AG09319 (cell line): ENCODE measurements at places on chromosomes 12 and 14.
A peak's percentile ranks its signal among the peaks of the same experiment; 100 is the strongest.

DNA sequence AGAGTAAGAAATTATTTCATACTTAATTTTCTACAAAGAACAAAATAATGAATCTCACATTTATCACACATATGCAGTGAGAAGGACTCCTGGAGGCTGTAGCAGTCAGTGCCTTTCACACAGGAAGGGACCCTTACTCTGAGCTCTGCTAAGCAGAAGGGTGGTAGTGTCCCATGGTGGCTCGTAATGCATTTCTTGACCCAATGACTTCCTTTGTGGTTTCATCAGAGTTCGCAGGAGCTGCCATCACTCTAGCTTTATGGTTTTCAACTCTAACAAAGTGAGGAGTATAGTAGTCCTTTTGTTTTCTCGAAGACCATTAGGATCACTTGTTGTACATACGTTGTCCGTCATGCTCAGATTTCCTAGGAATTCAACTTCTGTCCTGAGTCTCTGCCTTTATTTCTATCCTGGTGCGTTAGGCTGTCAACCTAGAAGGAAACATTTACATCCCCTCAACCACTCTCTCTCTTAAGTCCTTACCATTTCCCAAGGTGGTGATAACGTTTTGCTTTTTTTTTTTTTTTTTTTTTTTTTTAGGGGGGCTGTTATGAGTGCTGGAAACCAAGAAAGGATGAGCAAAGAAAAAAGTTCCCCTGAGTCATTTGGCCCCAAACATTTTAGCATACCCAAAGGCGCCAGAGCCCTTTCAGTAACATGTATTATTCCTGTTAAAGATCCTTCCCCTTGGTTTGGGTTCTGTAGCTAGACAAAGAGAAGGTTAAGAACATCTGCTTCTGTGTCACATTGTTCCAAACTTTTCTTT, 37.2 kb downstream of the GABARAPL1 start:
- DNase-seq, result no peak

GRCh38 chr12:96266238-96266637, 72.1 kb downstream of the ELK3 start:
- no peak for DNase-seq

GRCh38 chr14:22588526-22589095, 413 bp downstream of the DAD1 start:
- no peak for DNase-seq

- DNase-seq, result no peak
Observed at GRCh38 chr14:104156142-104156541, 17.8 kb downstream of the KIF26A start.

DNA sequence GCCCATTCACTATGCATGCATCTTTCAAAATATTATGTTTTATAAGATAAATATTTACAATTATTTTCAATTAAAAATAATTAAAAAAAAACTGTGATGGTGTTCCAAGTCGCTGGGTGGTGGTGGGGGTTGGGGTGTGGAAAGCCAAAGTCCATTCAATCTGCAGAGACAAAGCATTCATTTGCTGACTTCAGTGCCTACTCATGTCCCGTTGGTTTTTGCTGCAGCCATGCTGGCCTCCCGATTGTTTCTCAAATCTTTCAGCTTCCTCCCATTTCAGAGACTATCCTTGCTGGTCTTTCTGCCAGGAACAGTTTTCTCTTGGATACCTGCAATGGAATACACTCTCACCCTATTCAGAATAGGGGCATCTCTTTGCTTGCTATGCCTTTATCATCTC, 331.5 kb upstream of the NOVA1 start:
- DNase-seq, result no peak

DNA sequence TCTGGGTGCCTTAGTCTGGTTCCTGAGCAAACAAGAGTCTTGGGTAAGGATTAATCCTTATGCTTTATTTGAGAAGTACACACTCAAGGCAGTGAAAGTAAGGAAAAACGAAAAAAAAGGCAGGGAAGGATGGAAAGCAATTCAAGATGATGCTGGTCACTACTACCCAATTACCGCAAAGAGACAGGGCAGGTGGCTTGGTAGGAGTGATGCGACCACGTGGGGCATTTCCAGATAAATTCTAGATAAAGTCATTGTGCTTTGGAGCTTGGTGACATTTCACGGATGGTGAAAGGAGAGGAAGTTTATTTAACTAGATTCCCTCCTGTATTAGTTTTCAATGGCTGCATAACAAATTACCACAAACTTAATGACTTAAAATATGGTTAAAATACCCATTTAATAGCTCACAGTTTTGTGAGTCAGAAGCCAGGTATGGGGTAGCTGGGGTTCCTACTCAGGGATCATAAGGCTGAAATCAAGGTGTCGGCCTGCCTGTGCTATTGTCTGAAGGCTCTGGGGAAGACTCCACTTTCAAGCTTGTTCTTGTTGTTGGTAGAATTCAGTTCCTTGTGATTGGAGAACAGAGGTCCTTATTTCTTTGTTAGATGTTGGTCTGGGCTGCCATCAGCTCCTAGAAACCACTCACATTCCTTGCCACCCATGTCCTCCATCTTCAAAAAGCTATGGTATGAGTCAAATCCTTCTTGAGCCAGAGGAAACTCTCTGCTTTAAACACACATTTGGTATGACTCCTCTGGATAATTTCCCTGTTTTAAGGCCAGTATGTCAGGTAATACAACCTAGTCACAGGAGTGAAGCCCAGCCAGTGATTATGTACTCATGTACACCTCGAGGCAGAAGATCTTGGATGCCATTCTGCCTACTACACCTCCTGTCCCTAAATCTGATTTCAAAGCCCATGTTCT, 5.6 kb upstream of the HMGA2 start:
- no peak for DNase-seq

- no peak for DNase-seq
Observed at GRCh38 chr12:67759829-67760228, 111.3 kb downstream of the DYRK2 start.

- DNase-seq, result no peak
Observed at GRCh38 chr12:3308063-3308462, 182.9 kb upstream of the PRMT8 start.

DNA sequence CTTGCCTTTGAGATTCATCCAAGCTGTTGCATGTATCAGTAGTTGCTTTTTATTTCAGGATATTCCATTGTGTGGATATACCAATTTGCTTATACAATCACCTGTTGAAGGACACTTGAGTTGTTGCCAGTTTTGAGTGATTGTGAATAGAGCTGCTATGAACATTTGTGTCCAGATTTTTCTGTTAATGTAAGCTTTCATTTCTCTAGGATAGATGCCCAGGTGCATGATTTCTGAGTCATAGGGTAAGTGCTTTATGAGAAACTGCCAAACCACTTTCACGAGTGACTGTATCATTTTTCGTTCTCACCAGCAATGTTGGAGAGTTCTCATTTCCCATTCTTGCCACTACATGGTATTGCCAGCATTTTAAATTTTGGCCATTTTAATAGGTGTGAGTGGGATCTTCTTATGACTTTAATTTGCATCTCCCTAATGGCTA, 434.6 kb upstream of the RGS6 start:
- no peak for DNase-seq

DNA sequence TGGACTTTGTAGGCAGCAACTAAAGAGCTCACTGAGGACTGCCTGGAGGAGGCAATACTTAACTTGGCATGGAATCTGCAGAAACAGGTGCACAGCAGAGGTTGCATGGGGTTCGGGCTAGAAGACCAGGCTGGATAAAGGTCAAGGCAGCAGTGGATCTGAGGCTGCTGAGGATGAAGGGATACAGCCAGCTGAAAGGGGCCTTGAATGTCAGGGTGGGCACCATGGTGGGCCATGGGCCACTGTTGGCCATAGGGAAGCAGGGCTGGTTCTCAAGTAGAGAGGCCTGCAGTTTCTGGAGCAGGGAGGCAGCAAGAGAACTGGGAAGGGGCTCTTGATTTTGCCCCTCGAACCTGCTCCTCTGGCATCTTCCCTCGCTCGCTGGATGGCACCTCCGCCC, 55.5 kb downstream of the C14orf132 start:
- DNase-seq, result no peak

DNA sequence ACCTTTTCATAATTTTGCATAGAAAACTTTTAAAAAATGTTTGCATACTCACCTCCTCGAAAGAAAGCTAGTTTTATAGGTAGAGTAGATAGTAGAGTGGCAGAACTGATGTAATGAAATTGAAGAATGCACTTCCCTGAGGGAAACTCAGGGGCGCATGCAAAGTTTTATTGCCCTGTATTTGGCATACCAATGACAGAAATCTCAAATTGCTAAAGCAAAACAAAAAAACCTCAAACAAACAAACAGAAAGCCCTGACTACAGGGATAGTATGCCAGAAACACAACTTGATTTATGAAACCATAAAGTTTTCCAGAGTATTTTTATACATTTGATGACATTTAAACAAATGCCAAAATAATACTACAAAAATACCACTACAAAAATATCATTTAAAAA, 1.8 kb downstream of the RASSF9 start:
- no peak for DNase-seq

DNA sequence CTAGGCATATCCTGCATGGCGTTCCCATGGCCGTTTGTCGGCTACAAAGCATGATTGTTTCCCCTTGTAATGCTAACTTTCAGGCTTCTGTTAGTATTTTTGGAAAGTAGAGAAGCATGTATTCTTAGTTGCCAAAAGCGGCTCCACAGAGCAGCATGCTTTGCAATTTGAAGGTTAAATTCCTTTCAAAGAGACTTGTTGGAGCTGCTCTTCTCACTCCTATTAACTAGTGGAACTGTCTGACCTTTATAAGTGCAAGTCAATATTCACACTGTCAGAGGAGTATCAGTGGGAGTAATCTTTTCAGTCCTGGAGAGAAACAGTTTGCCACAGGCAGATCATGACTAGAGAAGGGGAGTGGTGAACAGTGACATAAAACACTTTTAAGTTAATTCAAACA, 656.1 kb upstream of the NOVA1 start:
- DNase-seq, result no peak

GRCh38 chr12:68097386-68097785, 62.2 kb downstream of the IFNG start:
- DNase-seq, result no peak

GRCh38 chr14:55851961-55852360, 266.2 kb upstream of the PELI2 start:
- DNase-seq, result no peak

DNA sequence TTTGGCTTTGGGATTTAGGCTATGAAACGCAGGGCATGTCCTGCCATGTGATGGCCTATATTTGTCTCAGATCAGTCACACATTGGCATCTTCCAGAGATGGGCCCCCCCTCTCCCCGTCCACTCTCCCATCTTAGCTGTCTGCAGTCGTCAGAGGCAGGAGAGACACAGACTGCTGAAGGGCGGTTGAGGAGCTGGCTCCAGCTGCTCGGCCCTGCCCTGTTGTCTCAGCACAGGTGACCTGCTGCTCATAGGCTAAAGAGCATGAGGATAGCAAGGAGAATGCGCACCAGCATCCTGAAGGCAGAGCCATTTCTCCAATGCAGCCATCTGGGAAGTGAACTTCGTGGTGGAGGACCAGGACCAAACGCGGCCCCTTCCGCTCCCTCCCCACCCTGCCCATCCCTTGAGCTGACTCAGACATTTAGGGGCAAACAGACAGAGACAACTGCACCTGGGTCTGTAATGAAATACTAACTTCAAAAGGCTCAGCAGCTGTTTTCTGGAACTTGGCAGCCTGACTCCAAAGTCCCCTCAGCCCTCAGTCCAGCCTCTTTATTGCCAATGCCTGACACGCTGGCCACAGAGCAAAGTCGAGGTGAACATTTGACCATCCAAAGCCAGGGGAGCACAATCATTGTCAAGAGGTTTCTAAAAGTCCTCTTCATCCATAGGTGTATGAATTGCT, 22.3 kb downstream of the FZD10 start:
- DNase-seq, result no peak

DNA sequence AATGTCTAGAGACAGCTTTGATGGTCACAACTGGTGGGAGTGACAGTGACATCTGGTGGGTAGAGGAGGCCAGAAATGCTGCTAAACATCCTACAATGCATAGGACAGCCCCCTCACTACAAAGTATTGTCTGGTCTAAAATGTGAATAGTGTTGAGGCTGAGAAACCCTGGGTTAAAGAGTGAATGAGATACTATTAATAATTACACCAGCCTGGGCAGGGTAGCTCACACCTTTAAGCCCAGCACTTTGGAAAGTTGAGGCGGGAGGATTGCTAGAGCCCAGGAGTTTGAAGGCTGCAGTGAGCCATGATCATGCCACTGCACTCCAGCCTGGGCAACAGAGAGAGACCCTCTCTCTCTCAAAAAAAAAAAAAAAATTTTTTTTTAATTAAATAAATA, 11.1 kb downstream of the SVOP start:
- DNase-seq, result no peak

GRCh38 chr12:59005193-59005955, 85.1 kb upstream of the LRIG3 start:
- peak; percentile 72 for DNase-seq

- no peak for DNase-seq
Observed at GRCh38 chr14:21092273-21093011, 6.0 kb downstream of the ZNF219 start.

DNA sequence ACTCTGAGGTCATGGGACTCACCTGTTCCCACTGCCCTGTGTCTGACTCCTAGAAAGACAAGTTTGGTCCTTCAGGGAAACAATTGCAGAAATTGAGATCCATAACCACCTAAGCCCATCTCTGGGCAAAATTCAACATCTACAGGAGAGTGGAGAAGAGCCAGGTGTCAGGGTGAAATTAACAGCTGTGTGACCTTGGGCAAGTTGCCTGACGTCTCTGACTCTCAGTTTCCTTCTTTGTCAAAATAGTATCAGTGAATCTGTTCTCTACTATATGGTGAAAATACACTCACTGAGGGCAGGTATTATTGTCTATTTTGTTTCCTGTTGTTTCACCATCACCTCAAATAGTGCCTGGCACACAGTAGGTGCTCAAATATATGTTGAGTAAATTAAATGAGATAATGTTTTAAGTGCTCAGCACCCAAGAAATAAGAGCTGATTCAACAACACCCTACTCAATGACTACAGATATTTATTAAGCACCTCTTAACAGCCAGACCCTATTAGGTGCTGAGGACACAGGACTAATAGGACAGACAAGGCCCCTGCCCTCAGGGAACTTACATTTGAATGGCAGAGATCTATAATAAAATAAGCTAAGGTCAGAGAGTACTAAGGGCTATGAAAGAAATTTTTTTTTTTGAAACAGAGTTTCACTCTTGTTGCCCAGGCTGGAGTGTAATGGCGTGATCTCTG, 14.2 kb upstream of the IFT81 start:
- DNase-seq, result no peak

GRCh38 chr12:26317942-26318575, 122.7 kb downstream of the SSPN start:
- DNase-seq, result no peak

DNA sequence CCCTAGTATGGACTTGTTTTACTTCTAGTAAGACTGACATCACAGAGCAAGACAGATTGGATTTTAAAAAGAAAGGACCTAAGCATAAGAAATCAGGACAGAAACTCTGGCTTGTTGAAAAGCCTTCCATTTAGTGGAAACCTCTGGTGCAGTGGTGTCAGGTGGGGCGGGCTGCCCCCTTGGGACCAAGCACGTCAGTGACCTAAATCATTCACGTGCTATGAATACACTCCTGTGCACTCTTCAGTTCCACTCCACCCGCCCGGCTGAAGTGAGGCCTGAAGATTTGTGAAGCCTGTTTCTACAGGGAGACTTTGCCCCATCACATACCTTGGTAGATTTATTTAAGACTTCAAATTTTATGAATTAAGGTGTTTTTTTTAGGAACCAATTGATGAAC, 58.2 kb upstream of the STRN3 start:
- DNase-seq, result no peak

GRCh38 chr14:76909266-76909665, 83.1 kb downstream of the LRRC74A start:
- no peak for DNase-seq
